ENCODE measurements at places on chromosomes 7 and 10.

- no peak for DNase-seq
These were observed 18.0 kb upstream of the DLG5 start for GRCh38 chr10:77944519-77944918.

GRCh38 chr10:102616066-102616770 lies 28.1 kb upstream of the TRIM8 start:
- no peak for DNase-seq

DNA sequence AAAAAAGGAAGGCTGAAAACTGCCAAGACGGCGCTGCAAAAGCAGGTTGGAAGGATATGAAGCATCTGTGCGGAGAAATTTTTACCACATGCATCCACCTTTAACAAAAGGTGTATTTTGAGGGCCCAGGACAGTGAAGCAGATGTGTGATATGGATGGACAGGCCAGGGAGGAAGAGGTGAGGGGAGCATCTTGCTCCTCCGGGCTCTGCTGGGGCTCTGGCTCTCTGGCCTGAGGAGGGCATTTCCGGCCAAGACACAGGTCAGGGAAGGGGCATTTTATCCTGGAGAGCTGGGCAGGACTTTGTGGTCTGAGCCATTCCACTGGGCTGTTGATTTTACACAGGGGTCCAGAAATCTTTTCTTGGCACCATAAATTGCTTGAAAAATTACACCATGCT lies 175.1 kb downstream of the ZMYND11 start:
- no peak for DNase-seq

DNA sequence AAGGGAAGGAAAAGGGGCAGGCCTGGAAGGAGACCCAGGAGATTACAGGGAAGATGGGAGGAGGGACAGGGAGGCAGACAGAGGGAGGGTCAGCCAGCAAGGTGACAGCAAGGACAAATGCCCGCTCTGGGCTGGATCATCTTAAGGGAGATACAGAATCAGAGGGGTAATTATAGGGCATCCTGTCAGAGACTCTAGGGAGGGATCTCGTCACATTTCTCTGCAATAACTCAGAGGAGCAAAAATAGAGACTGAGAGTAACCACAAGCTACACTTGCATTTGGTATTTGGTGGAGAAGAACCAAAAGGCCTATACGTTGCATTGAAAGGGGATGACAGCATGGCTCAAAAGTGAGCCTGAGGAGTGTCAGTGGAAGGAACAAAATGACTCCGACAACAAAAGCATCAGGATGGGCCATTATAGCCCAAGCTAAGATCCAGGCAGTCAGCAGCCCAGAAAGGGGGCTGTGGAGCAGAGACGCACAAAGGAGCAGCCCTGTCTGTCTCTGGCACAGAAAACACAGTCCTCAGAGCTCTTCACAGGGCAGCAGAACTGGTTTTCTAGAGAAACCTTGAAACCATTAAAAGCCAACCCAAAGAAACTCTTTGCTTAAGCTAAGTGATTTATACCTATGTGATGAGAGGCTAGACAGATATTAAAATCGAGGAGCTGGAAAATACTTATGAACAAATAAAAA lies 430.2 kb upstream of the VSTM2A start:
- no peak for DNase-seq

GRCh38 chr10:4677296-4678021 lies 148.5 kb upstream of the AKR1E2 start:
- DNase-seq = no peak

- no peak for DNase-seq
These were observed 328.2 kb downstream of the TNS3 start for GRCh38 chr7:47253650-47254080.

GRCh38 chr10:127463548-127463947 lies 85.6 kb upstream of the NPS start:
- no peak for DNase-seq

GRCh38 chr10:6528198-6528950 lies 51.7 kb downstream of the PRKCQ start:
- no peak for DNase-seq

DNA sequence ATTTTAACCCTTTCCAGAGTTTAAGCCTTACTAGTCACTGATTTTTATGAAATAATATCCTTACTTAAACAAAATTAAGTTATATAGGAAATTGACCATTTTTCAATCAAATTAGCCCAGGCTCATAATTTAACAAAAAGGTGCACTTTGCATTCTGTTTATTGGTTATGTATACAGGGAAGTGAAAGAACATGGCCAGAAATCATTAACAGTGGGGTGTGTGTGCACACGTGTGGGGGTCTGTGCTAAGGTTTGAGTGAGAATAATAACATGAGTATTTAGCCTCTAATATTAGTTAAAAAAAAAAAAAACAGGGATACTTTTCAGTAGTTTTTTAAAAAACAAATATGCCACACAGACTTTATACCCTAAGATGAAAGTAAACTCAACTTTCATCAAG lies 510.5 kb upstream of the PFKP start:
- no peak for DNase-seq

All from stimulated activated CD4-positive, alpha-beta T cell treated with anti-CD3 and anti-CD28 coated beads, Interleukin-4, amount 100 ng/mL, for 1 hour (primary cell).